Hematopoietic multipotent progenitor cell treated with erythropoietin and hydrocortisone succinate and interleukin-3 and kit ligand, for 8 days (in vitro differentiated cells): ENCODE measurements at places on chromosomes 7 and 10.

- DNase-seq = no peak
Measured at GRCh38 chr7:157464971-157465886, 128.4 kb downstream of the DNAJB6 start.

DNA sequence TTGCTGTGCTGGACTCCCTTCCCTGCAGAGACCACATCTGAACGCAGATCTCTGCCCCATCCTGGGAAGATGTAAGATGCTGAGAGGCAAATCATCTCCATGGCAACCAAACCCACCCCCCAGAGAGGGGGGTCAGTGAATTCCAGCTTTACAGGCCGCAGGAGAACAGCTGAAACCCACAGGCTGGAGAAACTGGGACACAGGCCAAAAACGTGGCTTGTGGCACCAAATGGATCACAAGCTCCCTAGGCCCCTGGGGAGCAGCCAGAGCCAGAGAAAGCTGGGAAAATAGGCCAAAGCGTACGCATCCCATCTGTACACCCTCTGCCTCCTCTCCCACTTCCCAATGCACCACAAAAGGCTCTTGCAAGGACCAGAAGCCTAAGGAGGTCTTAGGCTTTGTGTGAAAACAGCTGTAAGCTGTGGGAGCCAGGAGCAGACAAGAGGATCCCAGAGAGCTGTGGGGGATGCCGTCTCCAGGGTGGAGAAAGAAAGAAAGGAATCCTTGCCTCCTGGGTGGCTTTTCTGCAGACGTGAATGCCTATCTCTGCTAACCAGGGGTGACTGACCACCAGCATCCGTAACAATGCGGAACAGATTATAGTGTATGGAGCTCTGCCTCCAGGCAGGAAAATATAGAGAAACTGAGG, 59.5 kb downstream of the TMEM130 start:
- no peak for DNase-seq

GRCh38 chr10:121092720-121093095, 241.5 kb downstream of the WDR11 start:
- DNase-seq = no peak

DNA sequence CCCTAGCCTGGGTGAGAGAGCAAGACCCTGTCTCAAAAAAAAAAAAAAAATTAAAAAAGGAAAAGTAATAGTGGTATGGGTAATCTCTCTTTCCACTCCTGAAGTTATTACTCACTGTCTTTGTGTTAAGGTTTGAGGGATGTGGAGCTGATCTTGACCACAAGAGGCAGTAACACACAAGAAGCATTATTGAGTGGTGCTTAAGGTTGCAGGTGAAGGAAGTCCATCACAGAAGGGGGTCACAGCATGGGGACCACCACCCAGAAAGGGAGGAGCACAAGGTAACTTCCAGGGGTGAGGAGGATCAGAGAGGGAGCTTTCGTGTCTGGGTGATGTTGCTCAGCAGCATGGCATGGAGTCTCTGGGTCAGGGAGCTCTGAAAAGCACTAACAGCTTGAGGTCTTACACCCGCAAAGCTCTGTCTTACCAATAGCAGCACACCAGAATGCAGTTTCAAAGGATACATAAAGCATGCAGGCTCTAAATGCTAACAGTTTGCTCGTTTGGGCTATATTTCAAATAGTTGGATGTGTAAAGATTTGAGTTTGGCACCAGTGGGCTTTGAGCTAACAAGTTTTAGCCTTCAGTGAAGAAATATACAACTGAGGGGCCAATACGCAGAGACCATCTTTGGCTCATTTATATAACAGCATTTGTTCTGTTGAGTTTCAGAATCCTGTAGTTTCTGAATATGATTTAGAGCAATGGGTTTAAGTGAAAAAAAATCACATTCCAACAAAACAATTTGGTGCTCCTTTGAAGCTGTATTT, 100.4 kb upstream of the DNAJC1 start:
- DNase-seq = peak; percentile 24

DNA sequence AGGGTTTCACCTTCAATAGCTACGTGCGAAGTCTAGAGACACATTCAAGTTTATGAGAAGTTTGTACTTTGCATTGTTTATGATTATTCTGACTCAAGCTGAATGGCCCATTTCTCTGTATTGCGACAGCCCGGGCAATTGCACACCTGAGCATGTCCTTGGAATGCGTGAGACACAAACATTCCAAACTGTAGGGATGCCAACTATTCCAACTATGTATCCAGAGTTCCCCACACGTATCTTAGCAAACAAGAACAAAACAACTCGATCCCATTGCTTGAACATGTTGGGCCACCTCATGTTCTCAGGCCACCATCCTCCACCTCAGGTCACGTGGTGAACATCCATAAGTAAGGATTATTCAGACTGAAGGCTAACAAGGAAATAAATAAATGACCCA, 51.4 kb upstream of the EGFR start:
- no peak for DNase-seq

DNA sequence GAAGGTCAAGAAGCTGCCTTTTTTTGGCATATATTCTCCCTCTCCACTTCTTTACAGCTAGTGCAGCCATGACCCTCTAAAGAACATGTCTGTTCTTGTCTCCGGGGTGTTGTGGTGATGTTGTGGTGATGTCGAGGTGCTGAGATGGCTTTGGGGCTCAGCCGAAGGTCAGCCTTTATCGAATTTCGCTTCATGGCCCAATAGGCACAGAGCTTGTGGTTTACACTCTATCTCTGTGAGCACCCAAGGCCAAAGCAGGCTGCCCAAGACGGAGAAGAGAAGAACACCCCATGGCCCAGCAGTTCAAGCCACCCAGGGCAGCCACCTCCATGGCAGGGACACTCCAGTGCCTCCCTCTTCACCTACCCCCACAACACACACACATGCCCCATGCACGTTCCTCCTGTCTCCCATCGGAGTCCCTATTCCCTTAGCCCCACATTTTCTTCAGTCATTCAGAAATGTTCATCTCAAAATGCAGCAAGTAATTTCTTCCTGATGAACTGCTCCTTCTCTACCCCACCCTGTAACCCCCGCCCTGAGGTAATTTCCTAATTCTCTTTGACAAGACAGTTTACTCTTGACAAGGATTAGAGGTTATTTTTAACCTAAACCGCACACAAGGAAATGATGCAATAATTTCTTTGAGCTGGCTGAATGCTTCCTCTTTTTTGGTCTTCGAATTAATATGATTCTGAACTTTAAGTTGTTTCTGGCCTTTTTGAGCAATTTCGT, 18.6 kb upstream of the ADRB1 start:
- DNase-seq = peak; percentile 46

DNA sequence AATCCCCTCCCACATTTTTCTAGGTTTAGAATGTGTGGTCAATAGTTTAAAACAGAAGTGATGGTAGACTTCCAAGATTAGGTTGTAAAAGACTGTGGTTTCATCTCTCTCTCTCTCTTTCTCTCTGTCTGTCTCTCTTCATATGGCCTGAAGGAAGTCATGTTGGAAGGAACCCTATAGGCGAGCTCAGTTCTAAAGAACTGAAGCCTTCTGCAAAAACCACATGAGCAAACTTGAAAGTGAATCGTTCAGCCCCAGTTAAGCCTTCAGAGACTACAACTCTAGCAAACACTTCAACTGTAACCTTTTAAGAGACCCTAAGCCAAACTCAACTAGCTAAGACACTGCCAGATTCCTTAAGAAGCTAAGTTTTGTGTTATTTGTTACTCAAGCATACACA, 707.5 kb upstream of the LRRTM3 start:
- no peak for DNase-seq

DNA sequence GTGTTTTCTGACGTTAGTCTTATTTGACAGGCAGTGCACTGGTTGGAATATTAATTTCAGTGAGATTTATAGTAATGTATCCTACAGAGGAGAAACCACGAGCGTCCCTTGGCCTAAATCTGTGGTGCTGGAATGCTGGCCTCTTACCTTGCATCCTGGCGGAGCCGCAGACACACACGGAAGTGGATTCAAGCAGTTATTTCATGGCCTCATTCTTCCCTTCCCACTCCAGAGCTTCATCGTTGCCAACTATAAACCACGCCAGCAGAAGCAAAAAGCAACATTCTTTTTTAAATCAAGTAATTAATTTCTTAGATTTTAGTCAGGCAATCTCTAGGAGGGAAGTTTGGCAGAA, 13.1 kb downstream of the WIPI2 start:
- DNase-seq = no peak

DNA sequence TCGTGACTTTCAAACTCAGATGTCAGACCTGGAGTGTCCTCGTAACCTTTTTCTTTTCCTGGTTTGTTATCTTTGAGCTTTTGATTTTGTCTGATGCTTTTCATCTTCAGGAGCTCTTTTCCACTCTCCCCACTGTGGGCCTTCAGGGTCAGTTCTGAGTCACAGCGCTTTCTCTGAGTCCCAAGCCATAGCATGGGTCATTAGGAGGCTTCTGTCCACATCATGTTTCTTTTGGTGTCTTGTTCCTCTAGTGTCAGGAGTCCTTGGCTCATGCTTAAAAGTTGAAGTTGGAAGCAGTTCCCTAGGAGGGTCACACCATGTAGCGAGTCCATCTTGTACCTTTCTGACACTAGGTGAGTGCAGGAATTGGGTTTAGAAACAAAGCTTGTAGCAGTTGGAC, 40.3 kb downstream of the DAGLB start:
- no peak for DNase-seq

DNA sequence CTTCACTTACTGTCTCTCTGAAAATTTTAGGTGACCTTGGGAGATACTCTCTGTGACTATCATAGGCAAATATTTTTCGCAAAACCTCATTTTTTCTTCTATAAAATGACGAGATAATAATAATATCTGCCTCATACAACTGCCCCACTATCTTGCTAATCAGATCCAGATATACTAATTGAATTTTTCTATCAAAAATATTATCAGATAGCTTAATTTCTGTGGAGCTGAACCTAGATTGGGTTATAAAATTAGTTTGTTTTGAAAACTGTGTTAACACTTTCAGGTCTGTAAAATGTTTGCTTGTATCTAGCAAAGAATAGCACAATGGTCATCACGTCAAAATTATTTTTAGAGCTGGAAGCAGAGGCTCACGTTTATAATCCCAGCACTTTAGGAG, 486.7 kb upstream of the LRRN3 start:
- DNase-seq = no peak

DNA sequence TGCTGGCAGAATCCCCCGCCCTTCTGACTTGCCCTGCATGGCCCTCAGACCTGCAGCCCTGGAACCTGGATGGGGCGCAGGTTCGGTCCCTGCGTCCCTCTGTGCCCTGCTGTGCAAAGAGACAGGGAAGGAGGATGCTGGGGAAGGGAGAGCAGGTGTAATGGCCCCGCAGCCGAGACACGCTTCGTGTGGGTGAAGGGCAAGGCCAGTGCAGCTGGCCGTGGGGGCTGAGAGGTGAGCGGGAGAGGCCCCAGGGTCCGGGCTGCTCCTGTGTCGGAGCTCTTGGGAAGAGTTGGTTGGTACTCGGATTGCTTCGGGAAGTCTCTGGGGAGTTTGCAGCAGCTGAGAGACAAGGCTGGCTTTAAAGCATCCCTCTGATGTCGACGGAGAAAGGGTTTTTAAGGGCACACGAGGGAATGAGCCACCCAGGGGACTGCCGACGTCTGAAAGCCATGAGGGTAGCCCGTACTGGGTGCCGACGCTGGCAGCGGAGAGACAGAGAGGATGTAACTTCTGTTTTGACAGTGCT, 6.5 kb downstream of the ELFN1 start:
- no peak for DNase-seq

GRCh38 chr10:97049670-97050069, 136.1 kb downstream of the SLIT1 start:
- DNase-seq = no peak

- no peak for DNase-seq
Measured at GRCh38 chr7:45342236-45342635, 184.6 kb downstream of the RAMP3 start.

DNA sequence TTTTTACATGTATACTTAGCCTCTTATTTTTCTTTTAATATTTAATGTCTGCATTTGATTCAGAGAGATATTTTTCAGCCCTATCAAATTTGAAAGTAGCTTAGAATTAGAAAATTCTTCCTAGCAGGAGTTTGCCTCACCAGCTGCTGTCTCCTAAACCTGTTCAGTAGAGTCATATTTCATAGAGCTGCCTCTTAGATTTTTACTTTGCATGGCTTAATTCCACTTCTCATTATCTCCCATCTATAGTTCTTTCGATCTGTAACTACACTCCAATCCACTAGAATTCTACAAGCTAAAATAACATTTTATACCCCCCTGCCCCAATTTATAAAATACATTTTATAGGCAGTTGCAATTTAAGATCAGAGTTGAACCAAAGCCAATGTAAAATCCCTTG, 227.0 kb downstream of the ANK3 start:
- DNase-seq = no peak

DNA sequence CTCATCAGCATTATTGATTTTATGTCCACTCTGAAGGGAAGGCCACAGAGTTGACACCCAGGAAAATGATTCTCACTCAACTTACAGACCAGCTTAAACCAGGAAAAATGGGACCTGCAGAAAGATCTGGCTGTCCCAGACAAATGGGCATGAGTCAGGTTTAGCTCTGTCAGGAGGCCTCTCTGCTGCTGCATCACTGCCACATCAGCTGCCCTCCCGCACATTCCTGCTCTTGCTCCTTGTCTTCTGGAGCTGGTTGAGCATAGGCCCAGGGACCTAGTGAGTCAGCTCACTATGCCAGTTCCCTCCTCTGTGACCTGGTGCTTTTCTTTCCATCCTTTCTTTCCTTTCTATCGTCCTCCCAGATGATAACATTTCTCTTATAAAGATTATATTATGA, 18.8 kb upstream of the SMNDC1 start:
- DNase-seq = no peak

DNA sequence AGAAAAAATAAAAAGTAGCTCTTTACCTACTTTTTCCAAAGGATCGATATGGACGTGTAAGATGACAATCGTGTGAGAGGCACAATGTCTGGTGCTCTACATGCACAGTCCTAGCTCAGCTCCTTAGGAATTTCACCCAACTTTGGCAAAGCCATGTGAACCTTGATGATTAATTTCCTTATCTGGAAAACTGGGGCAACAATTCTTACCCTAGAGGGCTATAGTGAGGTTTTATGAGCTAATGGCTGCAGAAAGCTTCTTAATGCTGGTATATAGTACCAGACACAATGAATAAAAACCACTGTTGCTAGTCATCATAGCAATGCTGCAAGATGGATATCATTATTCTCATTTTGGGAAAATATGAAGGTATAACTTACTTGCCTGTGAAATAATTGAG, 202.7 kb downstream of the PARD3 start:
- DNase-seq = no peak

DNA sequence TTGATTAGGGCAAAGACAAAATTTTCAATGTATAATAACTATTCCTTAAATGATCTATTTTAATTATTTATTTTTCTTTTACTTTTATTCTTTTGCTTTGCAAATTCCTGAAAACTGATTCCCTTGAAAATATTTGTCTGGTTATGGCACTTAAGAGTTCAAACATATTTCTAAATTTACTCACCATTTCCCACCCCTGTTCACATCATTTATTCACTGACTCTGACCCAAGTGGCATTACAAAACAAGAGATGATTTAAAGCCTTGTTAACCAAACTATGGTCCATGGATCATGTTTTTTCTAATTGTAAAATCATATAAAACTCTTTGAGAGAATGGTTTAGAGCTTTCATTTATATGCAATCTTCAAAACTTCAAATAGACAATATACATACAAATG, 1256.1 kb upstream of the LRRN3 start:
- DNase-seq = no peak
